ENCODE measurements at places on chromosomes 16 and 17.

DNA sequence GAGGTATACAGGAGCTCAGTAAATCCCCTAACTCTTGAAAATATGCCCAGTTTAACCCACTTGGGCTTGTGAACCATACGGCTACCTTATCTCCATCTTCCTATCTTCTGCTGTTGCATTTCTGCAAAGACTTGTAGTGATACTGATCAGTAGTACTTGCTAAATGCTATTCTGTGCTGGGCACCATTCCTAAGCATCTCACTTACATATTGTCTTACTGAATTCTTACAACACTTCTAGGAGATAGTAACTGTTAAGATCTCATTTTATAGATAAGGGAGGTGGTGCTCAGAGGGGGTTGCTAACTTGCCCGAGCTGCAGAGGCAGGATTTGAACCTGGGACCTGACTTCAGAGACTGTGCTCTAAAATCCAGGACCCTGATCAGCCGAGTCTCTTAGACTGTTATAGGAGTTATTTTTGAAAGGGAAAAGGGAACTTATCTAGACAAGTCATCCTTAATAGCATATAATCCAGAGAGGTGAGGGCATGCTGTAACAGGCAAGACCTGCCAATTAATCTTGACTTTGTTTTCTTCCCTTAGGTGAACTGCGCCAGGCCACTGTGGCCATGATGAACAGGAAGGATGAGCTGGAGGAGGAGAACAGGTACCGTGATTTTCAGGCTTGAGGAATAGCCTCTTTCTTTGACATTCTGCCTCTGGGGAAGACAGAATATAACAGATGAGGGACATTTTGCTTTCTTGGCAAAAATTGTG is 149.7 kb downstream of the SNX29 start:
- no peak for DNase-seq

- no peak for DNase-seq
Observed at GRCh38 chr17:75832164-75832651, 12.0 kb downstream of the UNC13D start.

- DNase-seq = no peak
Observed at GRCh38 chr16:15509051-15509592, 74.7 kb downstream of the BMERB1 start.

GRCh38 chr16:3698941-3699340 is 18.4 kb downstream of the TRAP1 start:
- DNase-seq = no peak

GRCh38 chr16:79795556-79795955 is 195.0 kb upstream of the MAF start:
- no peak for DNase-seq

- DNase-seq = no peak
Observed at GRCh38 chr16:78742501-78743283, 643.2 kb downstream of the WWOX start.

DNA sequence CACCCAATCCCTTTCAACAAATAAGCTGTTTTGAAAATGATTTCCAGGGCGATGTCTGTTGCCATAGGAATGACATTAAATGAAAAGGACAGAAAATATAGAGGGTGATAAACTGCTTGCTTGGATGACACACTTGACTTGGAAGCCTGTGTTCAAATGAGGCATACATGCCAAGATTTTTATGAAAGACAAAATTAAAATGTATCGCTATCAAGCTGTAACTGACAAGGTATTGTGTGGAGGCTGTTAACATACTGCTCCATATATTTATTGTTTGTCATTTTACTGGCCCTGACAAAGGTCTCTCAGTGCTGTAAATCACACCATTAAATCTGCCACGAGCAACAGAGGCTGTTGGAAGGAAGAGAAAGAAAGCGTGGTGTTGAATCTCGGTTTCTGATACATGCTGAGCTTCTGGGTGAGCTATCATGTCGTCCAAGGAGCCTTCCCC is 456.2 kb upstream of the SALL1 start:
- no peak for DNase-seq

DNA sequence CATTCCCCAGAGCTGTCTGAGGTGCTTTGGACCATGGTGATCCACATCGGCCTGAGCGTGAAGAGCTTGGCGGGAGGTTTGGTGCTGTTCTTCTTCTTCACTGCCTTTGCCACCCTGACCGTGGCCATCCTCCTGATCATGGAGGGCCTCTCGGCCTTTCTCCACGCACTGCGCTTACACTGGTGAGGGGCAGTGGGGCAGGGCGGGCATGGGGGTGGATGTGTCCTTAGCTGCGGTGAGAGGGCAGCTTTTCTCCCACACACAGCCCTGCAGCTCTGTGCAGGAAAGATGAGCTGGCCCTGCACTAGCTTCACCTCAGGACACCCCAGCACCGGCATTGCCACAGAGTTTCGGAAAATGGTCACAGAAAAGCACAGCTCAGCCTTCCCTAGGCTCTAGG is 21.8 kb upstream of the NAGLU start:
- no peak for DNase-seq

- DNase-seq = no peak
Observed at GRCh38 chr17:57405491-57406072, 149.3 kb downstream of the MSI2 start.
